CD4-positive, alpha-beta T cell treated with Interleukin-15 for 1 hour (primary cell): ENCODE measurements at places on chromosomes 2 and 18.

DNA sequence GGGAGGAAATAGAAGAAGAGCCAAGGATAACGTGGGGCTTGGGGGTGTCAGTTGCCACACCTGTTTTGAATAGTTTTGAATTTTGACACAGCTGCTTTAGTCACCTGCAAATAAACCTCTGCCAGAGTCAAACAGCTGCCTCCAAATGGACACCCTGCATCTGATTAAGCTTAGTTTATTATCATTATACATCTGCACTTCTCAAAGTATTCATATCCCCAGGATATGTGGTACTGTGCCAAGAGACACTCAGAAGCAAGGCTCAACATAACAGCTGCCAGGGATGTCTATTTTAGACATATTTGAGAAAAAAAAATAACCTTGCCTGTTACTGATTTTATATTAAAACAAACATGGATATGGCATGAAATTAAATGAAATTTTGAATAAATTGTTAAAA lies 122.5 kb upstream of the WDR75 start:
- no peak for DNase-seq

DNA sequence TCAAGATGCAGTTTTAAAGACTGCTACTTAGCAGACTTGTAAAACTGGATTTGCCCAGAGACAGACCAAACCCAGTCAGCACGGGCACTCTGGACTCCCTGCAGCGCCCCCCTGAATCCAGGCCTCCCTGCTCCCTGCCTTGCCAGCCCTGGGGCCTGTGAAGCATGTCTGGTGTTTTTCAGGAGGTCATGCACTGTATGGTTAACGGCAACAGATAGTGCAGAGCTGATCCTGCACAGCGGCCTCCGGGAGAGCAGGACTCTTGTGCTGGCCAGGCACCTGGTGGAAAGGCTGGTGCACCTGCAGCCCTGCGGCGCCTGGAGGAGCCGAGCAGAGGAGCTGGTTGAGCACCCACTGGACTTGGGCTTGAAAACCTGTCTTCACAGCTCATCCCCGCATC lies 30.4 kb downstream of the HDAC4 start:
- DNase-seq: no peak

GRCh38 chr2:101768556-101769220 lies 71.2 kb downstream of the MAP4K4 start:
- no peak for DNase-seq

DNA sequence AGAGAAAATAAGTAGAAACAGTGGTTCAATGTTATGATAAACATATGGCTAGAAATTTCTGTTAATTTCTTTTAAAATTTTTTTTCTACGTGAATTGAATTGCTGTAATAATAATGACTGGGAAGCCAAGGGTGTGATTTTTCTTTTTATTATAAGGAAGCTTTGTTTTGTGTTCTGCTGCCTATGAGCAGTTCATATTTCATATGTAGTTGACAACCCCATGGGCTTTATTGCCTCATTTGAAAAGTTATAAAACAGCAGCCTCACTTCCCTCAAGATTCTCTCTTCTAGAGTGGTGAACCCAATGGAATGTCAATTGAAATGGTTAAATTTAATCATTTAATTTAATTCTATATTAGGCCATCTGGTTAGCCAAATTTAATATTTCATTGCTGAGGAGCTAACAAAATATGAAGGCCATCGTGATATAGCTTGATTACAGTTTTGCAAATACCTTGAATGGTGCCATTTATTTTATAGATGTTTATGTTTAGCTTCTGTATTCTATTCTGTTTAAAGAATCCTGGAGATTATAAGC lies 72.6 kb upstream of the DOCK10 start:
- no peak for DNase-seq

DNA sequence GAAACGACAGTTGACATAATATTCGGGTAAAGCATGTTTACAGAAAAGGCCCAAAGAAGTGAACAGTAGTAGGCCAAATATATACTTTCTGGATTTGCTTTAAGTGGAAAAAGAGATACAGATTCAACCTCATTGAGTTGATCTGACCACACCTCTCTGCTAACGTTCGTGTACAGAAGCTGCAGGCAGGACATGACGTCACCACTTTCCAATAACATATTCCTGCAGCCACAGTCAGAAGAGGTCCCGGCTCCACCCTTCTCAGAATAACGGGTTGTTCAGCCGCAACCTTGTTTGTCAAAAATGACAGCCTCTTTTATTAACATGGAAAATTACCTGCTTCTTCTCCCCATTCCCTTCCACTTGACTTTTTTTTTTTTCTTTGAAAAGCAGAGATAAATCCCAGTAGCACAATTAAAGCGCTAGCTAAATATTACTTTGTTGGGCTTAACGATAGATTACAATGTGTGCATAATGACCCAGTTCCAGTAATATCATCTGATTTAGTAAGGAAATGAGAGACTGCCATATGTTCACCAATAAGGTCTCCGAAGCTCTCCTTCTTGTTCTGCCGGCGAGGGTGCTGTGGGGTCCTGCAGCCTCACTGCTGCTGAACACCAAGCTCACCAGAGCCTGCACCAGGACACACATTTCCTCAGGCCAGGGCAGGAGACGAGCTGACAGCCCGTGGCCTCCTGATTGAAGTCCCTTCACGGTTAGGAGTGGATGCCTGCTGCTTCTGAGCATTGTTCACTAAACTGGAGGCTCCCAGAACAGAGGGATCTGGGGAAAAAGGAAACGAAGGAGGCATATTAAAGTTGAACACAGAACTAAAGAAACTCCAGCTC lies 451.0 kb upstream of the SALL3 start:
- no peak for DNase-seq

DNA sequence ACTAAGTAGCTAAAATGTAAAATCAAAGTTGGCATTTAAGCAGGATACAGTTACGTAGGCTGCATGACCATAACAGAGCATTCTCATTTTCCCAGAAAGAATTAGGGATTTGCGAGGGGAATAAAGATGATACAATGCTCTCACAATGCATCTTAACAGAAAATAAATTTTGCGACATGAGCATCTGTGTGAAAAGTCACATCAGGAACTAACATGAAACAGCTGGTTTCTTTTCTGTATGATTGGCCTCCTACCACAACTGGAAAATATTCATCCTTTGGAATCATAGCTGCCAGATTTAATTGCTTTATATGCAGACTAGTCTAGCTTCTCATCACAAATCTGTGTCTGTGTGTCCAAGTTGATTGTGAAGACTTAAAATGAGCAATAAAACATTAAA lies 66.0 kb downstream of the KCTD18 start:
- no peak for DNase-seq

DNA sequence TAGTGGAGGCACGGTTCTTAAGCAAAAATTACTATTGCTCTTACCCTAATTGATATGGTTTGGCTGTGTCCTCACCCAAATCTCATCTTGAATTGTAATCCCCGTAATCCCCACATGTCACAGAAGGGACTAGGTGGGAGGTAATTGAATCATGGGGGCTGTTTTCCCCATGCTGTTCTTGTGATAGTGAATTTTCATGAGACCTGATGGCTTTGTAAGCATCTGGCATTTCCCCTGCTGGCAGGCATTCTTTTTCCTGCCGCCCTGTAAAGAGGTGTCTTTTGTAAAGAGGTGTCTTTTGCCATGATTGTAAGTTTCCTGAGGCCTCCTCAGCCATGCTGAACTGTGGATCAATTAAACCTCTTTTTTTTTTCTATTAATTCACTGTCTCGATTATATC lies 1691.8 kb upstream of the SLC39A10 start:
- no peak for DNase-seq

DNA sequence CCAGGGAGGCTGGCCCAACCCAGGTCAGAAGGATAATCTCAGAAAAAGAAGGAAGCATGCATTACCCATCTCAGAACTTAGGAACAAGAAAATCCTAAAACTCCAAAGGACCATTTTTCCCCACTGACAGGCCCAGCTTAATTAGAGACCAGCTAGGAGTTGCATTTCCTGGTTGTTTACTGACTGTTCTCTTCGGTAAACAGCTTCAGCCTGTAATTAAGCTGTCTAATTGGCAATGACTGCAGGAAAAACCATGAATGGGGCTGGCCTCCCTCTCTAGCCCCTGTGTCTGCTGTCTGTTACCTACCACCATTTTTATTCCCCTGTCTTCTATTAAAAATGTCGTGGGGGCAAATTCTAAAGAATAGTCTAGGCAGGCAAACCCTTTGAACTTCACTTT lies 146.5 kb downstream of the AGAP1 start:
- DNase-seq: no peak

DNA sequence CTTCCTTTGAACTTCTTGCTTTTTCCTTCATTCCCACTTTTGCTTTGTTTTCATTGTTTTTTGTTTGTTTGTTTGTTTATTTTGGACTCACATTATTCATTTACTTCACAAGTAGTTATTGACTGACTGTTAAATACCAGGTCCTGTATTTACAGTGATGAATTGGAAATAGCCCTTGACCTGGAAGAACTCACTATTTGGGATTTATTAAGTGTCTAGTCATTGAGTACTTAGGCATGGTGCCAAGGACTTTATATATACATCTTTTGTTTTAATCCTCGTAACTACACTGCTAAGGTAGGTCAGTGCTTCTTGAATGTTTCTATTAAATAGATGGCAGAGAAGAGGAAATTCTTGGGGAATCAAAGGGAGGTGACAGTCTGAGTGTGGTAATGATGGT lies 11.1 kb downstream of the SPOPL start:
- DNase-seq: no peak

- DNase-seq: no peak
These were observed 116.6 kb downstream of the PTPRM start for GRCh38 chr18:7683753-7684152.

DNA sequence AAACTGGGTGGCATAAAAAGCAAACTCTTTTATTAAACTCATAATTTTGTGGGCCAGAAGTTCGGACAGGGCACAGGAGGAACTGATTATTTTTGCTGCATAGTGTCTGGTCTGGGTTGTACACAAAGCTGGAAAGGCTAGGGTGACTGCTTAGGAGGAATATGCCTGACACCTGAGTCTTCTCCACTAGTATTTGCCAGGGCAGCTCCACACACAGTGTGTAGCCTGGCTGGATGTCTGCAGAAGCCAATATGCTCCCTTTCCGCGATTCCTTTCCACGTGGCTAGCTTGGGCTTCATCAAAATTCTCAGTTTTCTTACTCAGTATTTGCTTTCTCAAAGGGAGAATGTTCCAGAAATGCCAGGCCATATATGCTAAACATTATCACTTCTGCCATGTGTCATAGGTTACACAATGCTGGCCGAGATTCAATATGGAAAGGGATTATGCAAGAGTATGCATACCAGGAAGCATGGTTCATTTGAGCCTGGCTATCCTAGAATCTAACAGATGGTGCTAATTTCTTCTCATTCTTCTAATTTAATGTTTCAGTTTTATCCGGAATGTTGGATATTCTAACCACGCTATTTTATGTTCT lies 142.7 kb upstream of the DOK6 start:
- no peak for DNase-seq

- no peak for DNase-seq
These were observed 222.0 kb downstream of the KLHL29 start for GRCh38 chr2:23606968-23607367.

DNA sequence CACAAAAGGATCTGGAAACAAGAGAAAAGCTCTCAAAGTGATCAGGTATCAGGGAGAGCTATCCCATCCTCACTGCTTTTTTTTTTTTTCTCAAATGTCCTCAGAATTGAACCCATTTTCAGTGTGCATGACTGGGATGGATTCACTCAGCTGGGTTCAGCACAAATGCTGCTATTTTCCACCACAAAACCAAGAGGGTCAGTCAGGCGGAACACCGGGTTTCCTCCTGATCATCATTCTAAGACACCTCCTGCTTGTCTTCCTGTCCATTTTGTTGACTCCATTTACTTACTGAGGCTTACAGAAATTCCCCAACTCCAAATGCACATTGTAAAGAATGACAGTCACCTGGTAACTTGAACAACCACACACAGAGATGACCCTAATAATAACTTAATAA lies 39.9 kb downstream of the CYRIA start:
- DNase-seq: no peak

DNA sequence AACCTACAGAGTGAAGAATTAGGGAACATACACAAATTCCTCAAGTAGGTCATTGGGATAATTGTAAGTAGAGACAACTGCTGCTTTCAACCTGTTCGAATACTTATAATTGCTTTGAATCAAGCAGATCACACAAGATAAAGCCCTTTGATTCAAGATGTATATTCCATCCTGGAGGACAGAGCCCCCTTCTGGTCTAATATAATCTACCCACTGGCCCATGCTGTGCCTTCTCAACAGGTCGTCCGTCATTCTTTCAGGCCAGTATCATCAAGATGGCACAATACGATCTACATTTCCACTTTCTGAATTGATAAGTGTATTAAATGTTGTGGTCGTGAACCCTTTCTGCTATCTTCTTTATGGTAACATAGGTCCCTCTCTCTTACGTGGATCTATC lies 387.0 kb upstream of the CDH19 start:
- DNase-seq: no peak

GRCh38 chr2:182655750-182656149 lies 60.3 kb upstream of the DNAJC10 start:
- DNase-seq: no peak

GRCh38 chr2:107362993-107363392 lies 463.7 kb upstream of the RGPD4 start:
- no peak for DNase-seq

- DNase-seq: no peak
These were observed 2.8 kb downstream of the GDF7 start for GRCh38 chr2:20669562-20670314.

DNA sequence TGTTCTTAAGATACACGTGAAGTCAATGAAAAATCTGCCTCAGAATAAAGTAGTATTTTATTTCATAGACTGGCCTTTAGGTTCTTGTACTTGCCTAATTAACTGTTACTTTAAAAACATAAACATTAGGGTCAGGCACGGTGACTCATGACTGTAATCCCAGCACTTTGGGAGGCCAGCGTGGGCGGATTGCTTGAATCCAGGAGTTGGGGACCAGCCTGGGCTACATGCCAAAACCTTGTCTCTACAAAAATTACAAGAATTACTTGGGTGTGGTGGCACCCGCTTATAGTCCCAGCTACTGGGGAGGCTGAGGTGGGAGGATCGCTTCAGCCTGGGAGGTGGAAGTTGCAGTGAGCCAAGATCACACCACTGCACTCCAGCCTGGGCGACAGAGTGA lies 16.0 kb upstream of the SNORC start:
- no peak for DNase-seq

GRCh38 chr2:179744401-179744800 lies 117.0 kb downstream of the ZNF385B start:
- DNase-seq: no peak

GRCh38 chr2:67600222-67600871 lies 203.2 kb downstream of the ETAA1 start:
- no peak for DNase-seq
